ENCODE measurements at places on chromosomes 4 and X. TPM values are rescaled to one million over a fixed set of nuclear protein-coding genes. Genes with fewer than 3 reads are reported as not detected.

GRCh38 chrX:55486736-55487135 lies 2.9 kb downstream of the USP51 start:
- no peak for DNase-seq

GRCh38 chr4:71814433-71814832 lies 30.6 kb upstream of the GC start:
- no peak for DNase-seq

- DNase-seq: no peak
Observed at GRCh38 chr4:3239998-3240920, 8.7 kb upstream of the MSANTD1 start.

- DNase-seq: peak; percentile 88
Observed at GRCh38 chrX:53088136-53088974, 5.6 kb upstream of the KANTR start.

DNA sequence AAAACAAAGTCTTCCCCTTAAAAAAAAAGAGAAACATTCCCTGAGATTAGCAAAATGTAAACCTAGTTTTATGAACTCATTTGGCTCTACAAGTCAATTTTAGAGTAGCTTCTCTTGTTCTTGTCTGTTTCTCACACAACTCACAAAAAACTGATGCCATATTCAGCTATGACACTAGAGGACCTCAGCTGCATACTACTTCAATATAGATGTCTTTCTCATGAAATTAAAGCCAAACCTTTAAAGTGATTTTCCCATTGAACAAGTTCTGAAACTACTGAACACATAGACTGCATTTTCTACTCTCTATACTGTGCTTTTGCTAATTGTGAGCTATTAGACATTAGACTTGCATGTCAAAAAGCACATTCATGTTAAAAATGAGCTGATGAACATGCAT lies 49.8 kb downstream of the TBCK start:
- no peak for DNase-seq

Gene HTT-AS
- not detected for total RNA-seq

Gene PNPLA4
- 38.4 TPM for total RNA-seq

GRCh38 chrX:102067966-102068723 lies 57.3 kb upstream of the TCEAL2 start:
- no peak for DNase-seq

DNA sequence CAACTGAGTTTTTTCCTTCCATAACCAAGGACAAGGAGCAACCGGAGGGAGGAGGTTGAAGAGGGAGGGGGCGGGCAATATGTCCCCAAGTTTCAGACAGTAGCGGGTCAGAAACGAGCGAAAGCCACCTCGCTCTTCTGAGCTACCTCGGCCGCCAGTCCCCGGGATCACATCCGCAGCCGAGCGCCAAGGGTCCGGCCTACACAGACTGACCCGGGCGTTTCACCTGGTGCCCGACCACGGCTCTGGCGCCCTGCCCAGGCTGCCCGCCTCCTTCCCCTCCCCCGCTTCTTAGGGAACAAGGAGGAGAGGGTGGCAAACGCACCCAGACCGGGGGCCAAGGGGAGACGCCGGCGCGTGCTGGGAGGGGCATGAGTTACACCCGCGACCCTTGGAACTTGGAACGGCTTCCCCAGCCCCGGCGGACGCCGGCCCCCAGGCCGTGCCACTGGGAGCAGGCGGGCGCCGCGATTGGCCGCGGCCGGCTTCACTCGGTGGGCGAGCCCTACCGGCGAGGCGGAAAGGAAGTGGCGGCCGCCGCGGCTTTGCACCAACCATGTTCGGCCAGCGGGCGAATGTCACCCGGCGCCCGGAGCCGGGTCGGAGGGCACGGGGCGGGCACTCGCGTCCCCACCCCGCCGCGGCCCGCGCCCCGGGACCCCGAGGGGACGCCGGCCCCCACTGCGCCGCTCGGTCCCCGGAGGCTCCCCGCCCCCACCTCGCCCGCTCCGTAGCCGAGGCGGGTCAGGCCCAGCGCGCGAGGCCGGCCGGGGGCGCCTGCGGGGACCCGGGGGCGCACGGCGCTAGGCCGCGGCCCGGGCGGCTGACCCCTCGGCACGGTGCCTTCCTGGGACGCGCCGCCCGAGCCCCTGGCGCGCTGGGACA lies 1.5 kb downstream of the IRF2 start:
- DNase-seq: peak; percentile 92

DNA sequence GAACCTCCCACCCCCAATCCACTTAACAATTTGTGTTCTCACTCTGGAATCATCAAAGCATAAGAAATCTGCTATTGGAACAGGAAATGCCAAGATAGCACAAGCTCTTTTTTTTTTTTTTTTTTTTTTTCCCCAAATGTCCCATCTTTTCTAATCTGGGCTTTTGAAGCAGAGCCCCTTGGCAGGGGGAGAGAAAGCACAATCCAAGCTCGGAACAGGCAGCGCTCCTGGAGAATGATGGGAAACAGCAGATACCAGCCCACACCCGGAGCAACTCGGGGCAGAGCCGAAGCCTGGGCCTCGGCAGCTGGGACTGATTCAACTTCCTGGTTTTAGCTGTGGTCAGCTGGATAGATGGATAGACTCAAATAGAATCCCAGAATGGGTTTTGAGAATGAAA lies 235.1 kb downstream of the QDPR start:
- DNase-seq: peak; percentile 50

DNA sequence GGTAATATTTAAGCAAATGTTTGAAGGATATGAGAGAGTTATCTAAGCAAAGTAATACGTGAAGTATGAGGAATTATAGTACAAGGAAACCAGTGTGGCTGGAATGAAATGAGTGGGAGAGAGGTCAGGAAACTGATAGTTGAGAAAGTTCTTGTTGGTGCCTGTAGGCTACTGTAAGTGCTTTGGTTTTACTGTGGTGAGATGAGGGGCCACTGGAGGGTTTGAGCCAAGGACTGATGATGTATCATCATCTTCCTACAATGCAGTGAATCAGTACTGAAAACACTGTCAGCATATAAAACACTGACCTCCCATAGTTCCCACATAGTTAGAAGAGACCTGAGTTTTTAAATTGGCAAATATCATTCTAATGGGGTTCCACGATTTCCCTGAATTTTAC lies 367.5 kb upstream of the CTSO start:
- DNase-seq: no peak

Gene NALF2
- 53.3 TPM for total RNA-seq

Gene PCDH7
- total RNA-seq: 53.4 TPM

- DNase-seq: no peak
Observed at GRCh38 chr4:92961881-92962280, 658.1 kb downstream of the GRID2 start.

GRCh38 chrX:865422-865821 lies 234.8 kb downstream of the SHOX start:
- DNase-seq: no peak

Data from left ventricle myocardium superior (tissue), 1 donor.